ENCODE measurements at places on chromosomes 1 and 21.
A peak's percentile ranks its signal among the peaks of the same experiment; 100 is the strongest.

DNA sequence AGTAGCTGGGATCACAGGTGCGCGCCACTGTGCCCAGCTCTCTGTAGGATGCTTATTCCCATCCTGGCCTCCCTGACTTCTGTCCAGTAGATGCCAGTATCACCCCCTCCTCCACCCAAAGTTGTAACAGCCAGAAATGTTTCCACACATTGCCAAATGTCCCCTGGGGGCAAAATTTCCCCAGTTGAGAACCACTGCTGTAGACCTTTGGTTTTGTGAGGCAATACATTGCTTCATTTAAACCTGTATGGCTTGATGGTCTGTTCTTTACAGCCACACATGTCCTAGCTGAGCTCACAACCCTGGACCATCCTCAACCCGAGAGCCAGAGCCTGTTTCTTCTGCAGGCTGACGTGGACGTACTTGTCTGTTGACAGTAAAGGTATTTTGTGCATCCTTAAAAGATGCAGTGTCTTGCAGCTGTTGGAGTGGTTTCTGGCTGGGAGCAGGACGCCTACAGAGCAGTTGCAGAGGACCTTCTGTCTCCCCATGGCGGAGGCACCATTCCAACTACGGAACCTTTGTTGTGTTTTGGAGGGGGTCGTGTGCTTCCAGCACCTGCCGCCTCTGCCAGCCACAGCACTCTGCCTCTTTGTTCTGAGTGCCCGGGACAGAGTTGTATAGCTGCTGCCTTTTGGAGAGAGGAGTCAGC is 26.6 kb downstream of the DOP1B start:
- DNase-seq: no peak

GRCh38 chr1:156193208-156193487 is 756 bp upstream of the SLC25A44 start:
- DNase-seq: no peak

GRCh38 chr1:213751064-213751397 is 236.7 kb upstream of the PROX1 start:
- DNase-seq: no peak

DNA sequence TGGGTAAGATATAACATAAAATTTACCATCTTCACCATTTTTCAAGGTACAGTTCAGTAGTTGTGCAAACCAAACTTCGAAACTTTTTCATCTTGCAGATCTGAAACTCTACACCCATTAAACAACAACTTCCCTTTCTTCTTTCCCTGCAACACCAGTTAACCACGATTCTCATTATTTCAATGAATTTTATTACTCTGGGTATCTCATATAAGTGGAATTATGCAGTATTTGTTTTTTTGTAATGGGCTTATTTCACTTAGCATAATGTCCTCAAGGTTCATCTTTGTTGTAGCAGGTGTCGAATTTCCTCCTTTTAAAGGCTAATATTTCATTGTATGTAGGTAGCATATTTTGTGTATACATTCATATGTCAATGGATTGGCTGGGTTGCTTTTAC is 146.1 kb downstream of the SPATA46 start:
- DNase-seq: no peak

DNA sequence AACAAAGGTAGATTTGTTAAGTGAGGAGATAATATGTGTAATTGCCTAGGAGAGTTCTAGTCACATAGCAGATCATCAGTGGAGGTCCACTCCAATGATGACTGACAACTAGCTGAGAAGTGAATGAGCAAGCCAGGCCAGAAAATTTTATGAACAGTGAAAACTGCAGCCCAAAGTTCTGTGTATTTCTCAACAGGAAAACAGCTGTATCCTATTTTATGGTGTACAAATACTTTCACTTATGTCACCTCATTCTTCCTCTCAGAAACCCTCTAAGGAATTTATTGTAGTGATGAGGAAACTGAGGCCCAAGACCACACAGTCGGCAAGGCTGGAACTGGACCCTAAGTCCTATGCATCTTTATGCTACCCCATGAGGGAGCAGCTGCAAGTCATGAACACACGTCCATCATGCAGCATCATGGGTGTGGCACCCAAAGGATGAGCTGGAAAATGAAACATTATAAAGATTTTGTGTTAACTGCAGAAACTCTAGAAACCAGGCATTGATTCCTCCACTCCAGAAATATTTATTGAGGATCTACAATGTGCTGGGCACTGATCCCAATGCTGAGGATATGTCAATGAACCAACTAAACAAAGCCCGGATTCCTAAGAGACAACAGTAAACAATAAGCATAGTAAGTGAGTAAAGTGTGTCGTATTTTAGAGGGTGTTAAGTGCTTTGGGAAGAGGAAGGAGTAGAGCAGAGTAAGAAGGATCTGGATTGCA is 99.5 kb upstream of the DUSP10 start:
- no peak for DNase-seq

DNA sequence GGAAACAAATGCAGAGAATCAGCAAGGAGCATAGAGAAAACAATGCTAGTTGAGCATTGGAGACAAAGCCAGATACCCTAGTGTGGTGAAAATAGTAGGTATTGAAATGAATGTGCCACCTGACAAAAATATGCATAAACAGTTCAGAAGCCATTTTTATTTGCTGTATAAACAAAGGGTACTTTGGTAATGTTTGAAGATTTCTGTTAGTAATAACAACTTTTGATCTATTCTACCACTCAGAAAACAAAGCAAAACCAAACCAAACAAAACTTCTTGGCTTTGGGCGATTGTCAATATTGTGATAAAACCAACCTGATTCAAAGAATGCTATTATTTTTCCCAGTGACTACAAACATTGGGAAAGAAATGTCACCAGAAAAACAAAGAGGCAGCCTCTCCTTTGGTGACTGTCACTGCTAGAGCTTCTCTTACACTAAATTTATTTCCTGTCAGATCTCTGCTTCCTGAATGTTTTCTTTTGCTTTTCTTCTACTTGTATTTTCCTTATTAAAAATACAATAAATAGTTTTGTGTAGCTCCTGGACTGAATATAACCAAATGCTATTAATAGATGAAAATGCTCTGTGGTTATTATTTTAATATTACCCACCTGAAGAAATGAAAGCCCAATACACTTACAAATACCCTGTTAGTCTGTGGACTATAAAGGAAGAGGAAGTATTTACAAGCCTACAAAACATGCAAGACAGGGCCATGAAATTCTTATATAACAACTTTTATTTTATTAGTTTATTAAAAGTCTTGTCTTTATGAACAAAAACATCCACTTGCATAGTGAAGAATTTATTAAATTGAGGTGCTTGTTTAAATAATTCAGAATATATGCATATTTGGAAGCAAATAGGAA is 5.7 kb downstream of the ATP6V1G3 start:
- DNase-seq: no peak

GRCh38 chr1:28882009-28882628 is 32.2 kb upstream of the EPB41 start:
- DNase-seq: peak; percentile 80

GRCh38 chr1:237141502-237141901 is 99.5 kb downstream of the RYR2 start:
- no peak for DNase-seq

DNA sequence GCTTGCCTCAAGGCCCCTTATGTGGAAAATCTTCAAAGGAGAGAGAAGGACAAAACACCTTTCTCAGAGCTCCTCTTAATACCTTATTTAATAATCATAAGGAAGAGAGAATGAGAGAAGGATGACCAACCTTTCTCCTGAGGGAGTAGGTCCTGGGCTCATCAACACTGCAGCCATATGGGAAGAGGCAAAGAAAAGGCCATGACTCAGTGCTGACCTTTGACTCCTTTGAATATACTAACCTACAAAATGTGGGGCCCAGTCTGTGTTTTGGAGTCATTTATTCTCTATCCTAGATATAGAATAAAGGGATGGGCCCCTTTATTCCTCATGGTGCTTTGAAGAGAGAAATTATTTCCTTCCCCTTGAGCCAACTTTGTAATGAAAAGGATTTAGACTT is 38.3 kb downstream of the CAMSAP2 start:
- no peak for DNase-seq

DNA sequence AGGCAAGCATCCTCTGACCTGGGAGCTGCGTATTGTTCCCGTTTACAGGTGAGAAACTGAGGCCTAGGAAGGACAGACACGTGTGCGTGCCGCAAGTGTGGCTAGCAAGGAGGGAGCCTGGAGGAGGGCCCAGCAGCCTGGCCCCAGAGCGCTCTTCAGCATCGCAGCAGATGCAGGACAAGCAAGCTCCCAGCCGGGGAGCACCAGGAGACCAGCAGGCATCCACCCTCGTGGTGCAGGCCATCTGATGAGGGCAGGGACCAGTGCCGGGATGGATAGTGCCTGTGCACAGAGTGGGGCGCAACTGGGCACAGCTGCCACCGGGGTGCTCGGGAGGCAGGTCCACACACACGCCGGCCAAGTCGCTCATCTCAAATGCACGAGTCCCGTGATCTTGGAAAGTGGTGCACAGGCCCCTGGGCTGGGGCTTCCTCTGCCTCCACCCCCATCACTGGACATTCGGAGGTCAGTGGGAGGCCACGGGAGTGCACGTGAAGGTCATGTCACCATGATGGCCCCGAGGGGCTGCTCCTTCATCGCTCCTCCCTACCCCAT is 55.1 kb downstream of the COL18A1 start:
- no peak for DNase-seq
